ENCODE measurements at places on chromosomes 2 and 18. TPM values are rescaled to one million over a fixed set of nuclear protein-coding genes. Genes with fewer than 3 reads are reported as not detected.

BBS5 gene
- 3.8 TPM for polyA plus RNA-seq

- peak; percentile 85 for DNase-seq
- no peaks in the 10 kb centered on the region for H3K4me1 ChIP-seq
- H3K36me3 ChIP-seq: no peaks in the 10 kb centered on the region
- no peaks in the 10 kb centered on the region for H3K27me3 ChIP-seq
Measured at GRCh38 chr2:74250189-74250631, 51.8 kb downstream of the MTHFD2 start.

GRCh38 chr2:240981871-240982800 lies 16.3 kb upstream of the SNED1 start:
- peaks cover 5% of the 10 kb centered on the region for H3K4me1 ChIP-seq
- no peaks in the 10 kb centered on the region for H3K36me3 ChIP-seq
- H3K27ac ChIP-seq: no peak overlapping the region
- no peak overlapping the region for H3K4me3 ChIP-seq
- no peaks in the 10 kb centered on the region for H3K27me3 ChIP-seq

DNA sequence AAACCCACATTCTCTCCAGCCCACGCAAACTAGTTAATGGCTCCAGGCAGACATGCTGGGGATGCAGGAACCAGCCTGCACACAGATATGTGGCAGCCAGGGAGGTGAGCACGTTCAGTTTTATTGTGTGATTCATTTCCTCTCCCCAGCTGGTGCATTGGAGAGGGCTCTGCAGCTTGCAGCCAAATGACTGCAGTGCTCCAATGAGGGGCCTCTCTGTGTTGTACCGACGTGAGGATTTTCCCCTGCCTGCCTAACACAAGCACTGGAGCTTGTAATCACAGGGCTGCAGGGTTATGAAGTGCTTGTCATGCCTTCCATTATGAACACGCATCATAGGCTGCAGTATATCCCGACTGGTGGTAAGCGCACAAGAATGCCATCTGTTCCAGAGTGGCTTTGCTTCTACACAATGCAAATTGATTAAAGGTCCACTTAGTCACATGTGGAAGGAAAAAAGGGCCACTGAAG lies 92.3 kb upstream of the THUMPD2 start:
- no peaks in the 10 kb centered on the region for H3K27me3 ChIP-seq
- H3K27ac ChIP-seq: no peak overlapping the region
- peaks cover 5% of the 10 kb centered on the region for H3K4me1 ChIP-seq
- DNase-seq: peak; percentile 11
- H3K36me3 ChIP-seq: no peaks in the 10 kb centered on the region

- H3K4me3 ChIP-seq: peak overlapping the region; percentile 30
- no peak for DNase-seq
- H3K36me3 ChIP-seq: peaks cover 86% of the 10 kb centered on the region
- H3K4me1 ChIP-seq: peaks cover 49% of the 10 kb centered on the region
- H3K27ac ChIP-seq: peak overlapping the region; percentile 75
Measured at GRCh38 chr2:150479075-150479915, 8.2 kb downstream of the RND3 start.

GRCh38 chr2:207385903-207386302 lies 143.9 kb upstream of the CREB1 start:
- no peak overlapping the region for H3K4me3 ChIP-seq
- no peaks in the 10 kb centered on the region for H3K4me1 ChIP-seq
- no peaks in the 10 kb centered on the region for H3K36me3 ChIP-seq
- H3K27ac ChIP-seq: no peak overlapping the region
- no peak for DNase-seq
- no peaks in the 10 kb centered on the region for H3K27me3 ChIP-seq

- H3K27me3 ChIP-seq: no peaks in the 10 kb centered on the region
- H3K36me3 ChIP-seq: no peaks in the 10 kb centered on the region
- H3K4me1 ChIP-seq: no peaks in the 10 kb centered on the region
- no peak overlapping the region for H3K27ac ChIP-seq
- DNase-seq: no peak
- no peak overlapping the region for H3K4me3 ChIP-seq
Measured at GRCh38 chr2:63676135-63676534, 87.4 kb downstream of the MDH1 start.
